ENCODE measurements at places on chromosomes 7 and 10.

GRCh38 chr10:50325449-50326171, 74.3 kb upstream of the ASAH2 start:
- DNase-seq, result no peak

GRCh38 chr7:130420943-130421578, 19.8 kb downstream of the CEP41 start:
- DNase-seq, result no peak

DNA sequence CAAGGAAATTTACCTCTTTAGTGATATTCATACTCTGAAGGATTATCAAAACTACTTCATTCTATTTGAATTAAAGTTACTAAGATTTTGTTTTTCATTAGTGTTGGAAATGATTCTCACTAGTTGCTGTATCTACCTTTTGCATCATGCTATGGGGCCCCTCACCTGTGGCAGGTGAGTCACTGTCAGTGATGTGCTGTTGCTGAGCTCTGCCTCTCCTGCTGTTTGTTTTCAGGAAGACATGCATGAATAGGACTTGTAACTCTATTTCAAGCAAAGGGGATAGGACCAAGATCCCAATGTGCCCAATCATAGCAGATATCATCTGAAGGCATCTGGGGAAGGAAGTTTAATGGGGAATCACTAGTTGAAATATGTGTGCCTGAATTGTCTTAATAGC, 57.4 kb upstream of the AGR3 start:
- no peak for DNase-seq

GRCh38 chr10:12509794-12510100, 160.4 kb downstream of the CAMK1D start:
- DNase-seq, result no peak

DNA sequence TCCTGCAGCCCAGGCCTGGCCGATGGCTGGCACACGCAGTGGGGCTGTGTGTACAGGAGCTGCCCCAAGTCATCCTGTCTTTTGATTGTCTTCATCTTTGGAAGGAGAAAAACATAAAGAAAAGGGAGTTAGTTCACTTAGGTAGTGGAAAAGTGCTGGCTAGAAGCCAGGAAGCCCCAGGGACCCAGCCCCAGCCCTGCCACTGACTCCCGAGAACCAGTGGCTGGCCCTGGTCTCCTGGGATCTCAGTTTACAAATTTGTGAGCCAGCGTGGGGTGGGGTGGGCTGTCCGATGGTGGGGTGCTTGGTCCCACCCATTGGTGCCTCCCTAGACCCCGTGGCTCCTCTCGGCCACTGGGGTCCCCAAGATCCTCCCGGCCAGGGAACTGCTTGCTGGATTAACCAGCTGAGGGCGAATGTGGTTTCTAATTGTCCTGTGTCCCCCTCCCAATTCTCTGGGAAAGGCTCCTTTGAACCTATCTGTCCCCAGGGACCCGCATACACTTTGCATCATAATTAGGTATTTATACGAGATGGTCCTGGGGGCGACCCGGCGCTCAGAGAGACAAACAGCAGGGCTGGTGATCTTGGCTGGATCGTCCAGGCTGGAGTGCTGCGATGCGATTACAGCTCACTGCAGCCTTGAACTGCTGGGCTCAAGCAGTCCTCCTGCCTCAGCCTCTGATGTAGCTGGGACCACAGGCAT, 16.3 kb upstream of the CHST12 start:
- DNase-seq, result no peak

- no peak for DNase-seq
These were observed 2.0 kb downstream of the STK32C start for GRCh38 chr10:132305654-132306342.

All from stimulated activated CD8-positive, alpha-beta memory T cell treated with anti-CD3 and anti-CD28 coated beads, Interleukin-2, amount 100 ng/mL, for 48 hours (primary cell).